ENCODE measurements at places on chromosomes 16 and 17.

DNA sequence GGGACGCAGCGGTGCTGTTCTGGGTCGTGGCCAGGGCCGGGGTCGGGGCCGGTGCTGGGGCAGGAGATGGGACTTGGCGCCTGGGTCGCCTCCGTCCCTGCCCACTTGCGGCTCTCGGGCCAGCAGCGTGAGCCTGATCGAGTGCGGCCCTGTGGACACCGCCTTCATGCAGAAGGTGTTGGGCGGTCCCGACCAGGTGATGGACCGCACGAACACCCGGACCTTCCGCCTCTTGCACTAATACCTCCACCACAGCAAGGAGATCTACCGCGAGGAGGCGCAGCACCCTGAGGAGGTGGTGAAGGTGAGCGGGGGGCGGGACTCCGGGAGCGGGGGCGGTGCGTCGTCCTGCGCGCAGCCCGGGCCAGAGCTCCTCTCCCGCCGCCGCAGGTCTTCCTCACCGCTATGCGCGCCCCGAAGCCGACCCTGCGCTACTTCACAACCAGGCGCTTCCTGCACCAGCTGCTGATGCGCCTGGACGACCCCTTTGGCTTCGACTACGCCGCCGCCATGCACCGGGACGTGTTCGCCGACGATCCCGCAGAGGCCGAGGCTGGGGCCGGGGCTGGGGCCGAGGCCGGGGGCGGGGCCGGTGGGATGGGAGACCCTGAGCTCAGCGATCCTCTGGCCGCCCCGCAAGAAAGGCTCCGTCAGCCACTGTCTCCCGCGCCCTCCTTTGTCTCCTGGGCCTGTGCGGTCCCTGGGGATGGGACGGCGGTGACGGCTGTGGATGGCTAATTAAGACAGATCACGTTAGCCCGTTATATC lies 4.5 kb upstream of the HSD17B1 start:
- DNase-seq, result peak; percentile 35

DNA sequence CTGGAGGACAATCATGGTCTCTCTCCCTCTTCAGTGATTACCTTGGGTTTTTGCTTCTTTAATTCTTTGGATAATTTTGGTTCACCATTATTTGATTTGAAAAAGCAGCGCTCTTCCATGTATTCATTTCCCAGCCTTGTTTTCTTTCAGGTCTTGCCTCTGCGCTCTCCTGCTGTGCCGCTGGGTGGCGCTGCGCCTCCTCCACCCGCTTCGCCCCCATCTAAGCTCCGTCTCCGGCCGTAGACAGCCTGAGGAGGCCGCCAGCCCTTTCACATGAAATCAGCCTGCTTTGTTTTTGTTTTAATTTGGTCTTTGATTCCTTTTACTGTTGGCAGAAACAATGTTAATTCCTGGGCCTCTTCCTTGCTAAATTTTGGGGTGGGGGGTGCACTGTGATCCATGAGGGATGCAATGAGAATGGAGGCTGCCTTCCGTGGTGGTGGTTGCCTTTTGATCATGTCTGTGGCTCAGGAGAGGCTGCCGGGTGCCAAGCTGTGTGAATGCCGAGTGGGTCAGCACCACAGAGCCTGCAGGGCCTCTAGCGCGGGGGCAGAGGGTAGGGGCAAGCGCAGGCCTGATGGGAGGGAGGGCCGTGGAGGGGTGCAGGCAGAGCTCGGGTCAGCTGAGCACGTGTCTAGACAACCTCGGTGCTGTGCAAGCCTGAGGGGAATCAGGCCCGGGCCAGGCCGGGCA lies 64.1 kb downstream of the PLD6 start:
- no peak for DNase-seq

DNA sequence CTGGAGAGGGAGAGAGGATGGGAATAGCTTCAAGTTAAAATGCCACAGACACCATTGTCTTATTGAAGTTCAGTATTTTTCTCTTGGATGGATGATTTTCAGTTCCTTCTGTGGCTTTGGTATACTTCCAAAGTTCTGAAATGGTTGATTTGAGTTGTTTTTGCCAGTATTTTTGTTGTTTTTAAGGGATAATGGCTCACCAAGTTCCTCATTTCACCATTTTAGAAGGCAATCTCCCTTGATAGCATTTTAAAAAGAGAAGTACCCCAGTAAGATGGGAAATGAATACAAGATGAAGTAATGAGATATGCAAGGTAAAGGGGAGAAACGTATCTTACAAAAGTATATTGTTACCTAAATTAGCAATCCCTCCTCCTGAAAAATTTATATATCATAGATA lies 18.5 kb upstream of the SPDYE4 start:
- DNase-seq, result no peak

DNA sequence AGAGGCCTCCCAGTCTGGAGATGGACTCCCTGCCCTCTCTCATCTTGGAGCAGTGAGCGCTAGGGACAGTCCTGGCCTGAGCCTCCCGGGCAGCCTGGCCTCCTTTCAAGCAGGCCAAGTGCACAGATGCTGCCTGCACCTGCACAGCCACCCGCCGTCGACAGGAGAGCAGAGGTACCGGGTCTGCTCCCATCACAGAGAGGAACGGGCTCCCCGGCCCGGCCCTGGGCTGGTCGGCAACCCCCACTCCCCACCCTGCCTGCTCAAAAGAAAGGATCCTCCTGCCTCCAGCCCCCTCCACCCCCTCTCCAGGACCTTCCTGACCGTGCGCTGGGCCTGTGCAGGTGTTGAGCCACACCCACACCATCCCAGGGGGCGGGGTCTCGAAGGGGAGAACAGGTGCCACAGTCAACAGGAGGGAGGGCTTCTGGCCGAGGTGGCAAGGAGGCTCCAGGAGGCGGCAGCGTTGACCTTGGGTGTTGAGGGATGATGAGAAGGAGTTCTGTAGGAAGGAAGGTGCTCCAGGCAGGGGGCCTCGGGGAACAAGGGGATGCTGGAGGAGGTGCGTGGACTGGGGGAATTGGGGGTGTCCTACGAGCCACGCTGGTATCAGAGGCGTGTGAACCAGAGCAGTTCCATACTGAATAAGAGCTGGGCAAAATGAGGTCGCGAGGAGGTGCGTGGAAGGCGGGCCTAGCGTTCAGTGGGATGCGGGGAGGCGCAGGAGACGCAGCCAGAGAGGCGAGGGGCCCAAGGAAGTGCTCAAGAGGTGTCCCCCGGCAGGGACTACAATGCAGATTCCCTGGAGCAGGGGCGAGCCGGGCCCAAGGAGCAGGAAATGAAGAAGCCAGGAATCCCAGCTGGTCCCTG lies 967 bp upstream of the CDH15 start:
- peak; percentile 26 for DNase-seq

DNA sequence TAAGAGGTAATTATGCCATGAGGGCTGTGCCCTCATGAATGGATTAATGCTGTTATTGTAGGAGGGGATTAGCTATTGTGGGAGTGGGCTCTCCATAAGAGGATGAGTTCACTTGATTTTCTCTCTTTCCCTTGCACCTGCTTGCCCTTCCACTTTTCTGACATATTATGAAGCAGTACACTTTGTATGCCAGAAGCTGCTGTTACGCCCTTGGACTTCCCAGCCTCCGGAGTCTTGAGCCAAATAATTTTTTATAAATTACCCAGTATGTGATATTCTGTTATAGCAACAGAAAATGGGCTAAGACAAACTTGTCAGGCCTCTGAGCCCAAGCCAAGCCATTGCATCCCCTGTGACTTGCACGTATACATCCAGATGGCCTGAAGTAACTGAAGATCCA lies 38.4 kb downstream of the PSMD12 start:
- no peak for DNase-seq

- DNase-seq, result no peak
Observed at GRCh38 chr17:49859991-49860953, 12.4 kb upstream of the TAC4 start.

GRCh38 chr17:83194761-83195329 lies 115.4 kb downstream of the METRNL start:
- DNase-seq, result no peak

DNA sequence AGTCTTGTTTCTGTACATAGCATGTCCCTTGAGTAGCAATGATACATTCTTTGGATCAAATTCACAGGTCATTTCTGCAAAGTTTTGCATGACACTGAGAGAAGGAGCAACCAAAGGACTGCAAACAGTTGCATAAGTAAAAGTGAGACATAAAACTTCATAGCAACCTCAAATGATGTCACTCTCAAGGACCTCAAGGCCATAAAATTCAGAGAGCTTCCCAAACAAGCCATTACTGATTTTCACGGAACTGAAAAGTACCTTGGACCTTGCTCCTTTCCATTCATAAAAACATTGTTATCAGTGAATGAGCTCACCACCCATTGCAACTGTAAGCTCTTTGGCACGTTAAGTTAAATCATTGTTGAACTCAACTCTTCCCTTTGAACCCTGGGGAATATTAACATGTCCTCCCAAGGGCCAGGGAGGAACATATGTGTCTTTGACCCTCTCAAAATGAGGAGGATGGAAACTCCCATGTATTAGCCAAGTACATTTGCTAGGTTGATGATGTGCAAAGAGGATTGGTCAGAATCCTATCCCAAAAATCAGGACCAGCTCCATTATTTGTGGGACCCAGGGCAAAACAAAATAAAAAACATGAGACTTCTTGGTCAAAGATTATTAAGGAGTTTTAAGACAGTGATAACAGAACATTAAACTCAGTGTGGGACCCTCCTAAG lies 275.0 kb upstream of the DYNLRB2 start:
- DNase-seq, result no peak

- DNase-seq, result no peak
Observed at GRCh38 chr16:31194898-31195297, 7.7 kb downstream of the PYCARD start.

- no peak for DNase-seq
Observed at GRCh38 chr17:8965394-8966168, at the start of gene PIK3R5. Gene PIK3R5, minus strand, starts transcription at chr17:8965707. Its CDS starts 54,213 bp downstream, at chr17:8911494.

DNA sequence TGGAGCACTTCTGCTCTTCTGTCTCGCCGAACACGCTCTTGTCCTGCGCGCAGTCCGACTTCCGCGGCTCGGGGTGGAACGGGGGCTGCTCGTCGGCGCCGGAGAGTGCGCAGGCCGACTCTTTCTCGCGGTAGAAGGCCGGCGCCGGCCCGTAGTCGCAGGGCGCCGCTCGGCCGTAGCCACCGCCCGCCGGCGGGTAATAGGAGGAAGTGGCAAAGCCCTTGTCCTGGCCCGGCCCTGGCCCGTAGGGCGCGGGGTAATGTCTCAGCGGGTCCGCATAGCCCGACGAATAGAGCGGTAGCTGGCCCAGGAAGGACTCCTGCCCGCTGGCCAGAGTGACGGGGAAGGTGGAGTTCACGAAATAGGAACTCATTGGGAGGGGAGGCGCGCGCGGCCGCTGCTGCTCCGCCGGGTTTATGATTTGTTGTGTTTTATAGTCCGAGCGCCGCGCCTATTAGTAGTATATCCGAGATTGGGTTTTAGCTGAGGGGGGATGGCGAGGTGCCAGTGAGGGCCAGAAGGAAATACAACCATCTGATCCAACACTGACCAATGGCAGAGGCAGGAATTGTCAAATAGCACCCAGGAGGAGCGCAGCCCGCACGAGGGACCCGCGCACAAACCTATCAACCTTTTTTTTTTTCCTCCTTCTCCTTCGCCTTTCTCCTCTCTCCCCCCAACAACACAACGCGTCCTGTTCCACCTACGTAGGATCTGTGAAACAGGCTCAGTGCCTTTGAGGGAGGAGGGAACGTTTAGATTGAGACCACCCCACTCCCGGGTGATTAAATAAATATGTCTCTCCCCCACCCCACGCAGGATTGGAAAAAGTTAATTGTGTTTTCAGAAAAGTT lies 4.4 kb upstream of the HOXB5 start:
- no peak for DNase-seq

GRCh38 chr16:11593581-11593980 lies 6.9 kb upstream of the LITAF start:
- DNase-seq, result no peak

DNA sequence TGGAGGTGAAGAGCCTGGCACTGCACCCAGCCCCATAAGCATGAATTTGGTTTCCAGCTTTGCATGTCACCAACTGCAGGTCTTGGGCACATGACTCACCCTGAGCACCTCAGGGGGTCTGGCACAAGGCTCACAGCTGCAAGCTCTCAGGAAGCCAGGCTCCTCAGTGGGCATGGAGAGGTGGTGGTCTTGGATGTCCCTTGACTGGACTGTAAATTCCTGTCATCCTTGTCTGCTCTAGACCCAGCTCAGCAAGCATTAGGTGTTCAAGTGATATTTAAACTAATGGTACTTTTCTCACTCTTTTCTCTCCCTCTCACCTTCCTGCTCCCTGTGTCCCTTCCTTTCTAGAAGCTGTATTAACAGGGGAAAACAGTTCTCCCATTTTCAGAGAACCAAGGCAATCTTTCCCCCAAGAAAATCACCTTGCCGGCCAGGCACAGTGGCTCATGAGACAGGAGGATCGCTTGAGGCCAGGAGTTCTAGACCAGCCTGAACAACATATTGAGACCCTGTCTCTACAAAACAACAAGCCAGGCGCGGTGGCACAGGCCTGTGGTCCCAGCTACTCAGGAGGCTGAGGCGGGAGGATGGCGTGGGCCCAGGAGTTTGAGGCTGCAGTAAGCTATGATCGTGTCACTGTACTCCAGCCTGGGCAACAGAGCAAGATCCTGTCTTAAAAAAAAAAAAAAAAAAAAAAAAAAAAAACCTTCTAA lies 5.1 kb upstream of the KIFC3 start:
- no peak for DNase-seq

- no peak for DNase-seq
Observed at GRCh38 chr17:29341726-29342125, 47.8 kb upstream of the NUFIP2 start.
